ENCODE measurements at places on chromosomes 12 and 14.

- H3K27me3 ChIP-seq: no peaks in the 10 kb centered on the region
- no peak for DNase-seq
- H3K4me3 ChIP-seq: no peak overlapping the region
- H3K36me3 ChIP-seq: peaks cover 18% of the 10 kb centered on the region
- peaks cover 24% of the 10 kb centered on the region for H3K4me1 ChIP-seq
Observed at GRCh38 chr12:6691473-6691872, 2.3 kb upstream of the ZNF384 start.

- no peak overlapping the region for H3K4me3 ChIP-seq
- peaks cover 27% of the 10 kb centered on the region for H3K36me3 ChIP-seq
- no peak overlapping the region for H3K27ac ChIP-seq
- peaks cover 43% of the 10 kb centered on the region for H3K4me1 ChIP-seq
Observed at GRCh38 chr12:50524621-50525020, 19.8 kb downstream of the DIP2B start.

DNA sequence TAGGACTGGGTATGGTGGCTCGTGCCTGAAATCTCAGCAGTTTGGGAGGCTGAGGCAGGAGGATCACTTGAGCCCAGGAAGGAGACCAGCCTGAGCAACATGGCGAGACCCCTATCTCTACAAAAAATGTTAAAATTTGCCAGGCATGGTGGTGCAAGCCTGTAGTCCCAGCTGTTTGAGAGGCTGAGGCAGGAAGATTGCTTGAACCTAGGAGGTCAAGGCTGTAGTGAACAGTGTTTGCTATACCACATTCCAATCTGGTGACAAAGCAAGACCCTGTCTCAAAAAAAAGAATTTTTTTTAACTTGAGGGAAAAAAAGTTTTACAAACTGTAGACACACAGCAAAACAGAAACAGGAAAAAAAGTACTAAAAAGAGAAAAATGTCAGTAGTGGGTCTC lies 2.3 kb upstream of the MAP3K9 start:
- H3K27ac ChIP-seq: no peak overlapping the region
- H3K4me3 ChIP-seq: no peak overlapping the region
- peaks cover 2% of the 10 kb centered on the region for H3K36me3 ChIP-seq
- DNase-seq: no peak
- peaks cover 6% of the 10 kb centered on the region for H3K27me3 ChIP-seq

GRCh38 chr12:110677206-110677911 lies 11.6 kb downstream of the HVCN1 start:
- no peaks in the 10 kb centered on the region for H3K27me3 ChIP-seq
- DNase-seq: no peak
- peaks cover 24% of the 10 kb centered on the region for H3K36me3 ChIP-seq
- H3K4me3 ChIP-seq: peak overlapping the region; percentile 48

DNA sequence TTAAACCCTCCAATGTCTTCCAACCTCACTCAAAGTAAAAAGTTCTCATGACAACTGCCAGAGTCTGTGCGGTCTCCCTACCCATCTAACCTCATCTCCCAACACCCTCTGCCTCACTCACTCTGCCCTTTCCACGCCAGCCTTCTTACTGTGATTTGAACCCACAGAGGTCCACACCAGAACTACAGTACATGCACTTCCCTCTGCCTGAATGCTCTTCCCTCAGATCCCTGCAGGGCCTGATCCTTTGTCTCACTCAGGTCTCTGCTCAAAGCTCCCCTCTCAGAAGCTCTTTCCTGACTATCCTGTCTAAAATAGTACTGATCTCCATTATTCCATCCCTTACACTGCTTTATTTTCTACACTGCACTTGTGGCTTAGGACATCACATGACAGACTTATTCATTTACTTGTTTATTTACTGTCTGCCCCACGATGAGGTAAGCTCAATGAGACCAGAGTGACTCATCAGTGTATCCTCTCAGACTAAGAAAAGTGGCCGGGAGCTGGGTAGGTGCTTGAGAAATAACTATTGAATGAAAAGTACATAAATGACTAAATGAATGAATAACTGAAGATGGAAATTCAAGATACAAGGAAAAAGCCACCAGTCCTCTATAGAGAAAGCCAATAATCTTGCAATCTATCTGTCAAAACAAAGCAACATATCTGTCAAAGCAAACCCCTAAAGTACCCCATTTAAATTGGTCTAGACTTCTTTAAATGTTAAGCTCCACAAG lies 17.1 kb downstream of the POMT2 start:
- H3K36me3 ChIP-seq: no peaks in the 10 kb centered on the region
- peak overlapping the region; percentile 1 for H3K4me3 ChIP-seq
- H3K4me1 ChIP-seq: peaks cover 12% of the 10 kb centered on the region
- peak overlapping the region; percentile 46 for H3K27ac ChIP-seq
- DNase-seq: peak; percentile 78
- H3K27me3 ChIP-seq: no peaks in the 10 kb centered on the region

GRCh38 chr12:103642240-103642864 lies 55.3 kb downstream of the STAB2 start:
- peaks cover 2% of the 10 kb centered on the region for H3K27me3 ChIP-seq
- no peak for DNase-seq
- no peak overlapping the region for H3K4me3 ChIP-seq

DNA sequence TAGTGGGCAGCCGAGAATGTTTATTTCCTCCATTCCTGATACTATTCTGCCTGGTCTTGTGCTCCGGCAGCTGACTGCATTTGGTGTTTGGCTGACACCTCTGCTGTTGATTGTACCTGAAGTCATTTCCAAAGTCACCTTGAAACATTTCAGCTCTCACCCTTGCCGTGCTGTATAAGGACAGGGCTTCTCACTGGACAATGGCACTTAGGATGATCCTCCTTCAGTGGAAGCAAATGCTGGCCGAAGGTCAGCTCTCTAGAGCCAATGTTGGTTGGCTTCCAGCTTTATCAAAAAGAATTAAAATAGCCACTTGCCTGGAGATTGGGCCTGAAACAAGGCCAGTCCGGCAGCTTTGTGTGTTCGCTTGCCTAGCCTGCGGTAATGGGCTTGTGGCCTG lies 44.0 kb downstream of the ACACB start:
- DNase-seq: no peak
- no peak overlapping the region for H3K4me3 ChIP-seq
- no peak overlapping the region for H3K27ac ChIP-seq

- no peaks in the 10 kb centered on the region for H3K27me3 ChIP-seq
- no peaks in the 10 kb centered on the region for H3K4me1 ChIP-seq
- H3K27ac ChIP-seq: no peak overlapping the region
- no peaks in the 10 kb centered on the region for H3K36me3 ChIP-seq
- H3K4me3 ChIP-seq: no peak overlapping the region
Observed at GRCh38 chr14:103164779-103165178, 41.5 kb downstream of the TNFAIP2 start.

DNA sequence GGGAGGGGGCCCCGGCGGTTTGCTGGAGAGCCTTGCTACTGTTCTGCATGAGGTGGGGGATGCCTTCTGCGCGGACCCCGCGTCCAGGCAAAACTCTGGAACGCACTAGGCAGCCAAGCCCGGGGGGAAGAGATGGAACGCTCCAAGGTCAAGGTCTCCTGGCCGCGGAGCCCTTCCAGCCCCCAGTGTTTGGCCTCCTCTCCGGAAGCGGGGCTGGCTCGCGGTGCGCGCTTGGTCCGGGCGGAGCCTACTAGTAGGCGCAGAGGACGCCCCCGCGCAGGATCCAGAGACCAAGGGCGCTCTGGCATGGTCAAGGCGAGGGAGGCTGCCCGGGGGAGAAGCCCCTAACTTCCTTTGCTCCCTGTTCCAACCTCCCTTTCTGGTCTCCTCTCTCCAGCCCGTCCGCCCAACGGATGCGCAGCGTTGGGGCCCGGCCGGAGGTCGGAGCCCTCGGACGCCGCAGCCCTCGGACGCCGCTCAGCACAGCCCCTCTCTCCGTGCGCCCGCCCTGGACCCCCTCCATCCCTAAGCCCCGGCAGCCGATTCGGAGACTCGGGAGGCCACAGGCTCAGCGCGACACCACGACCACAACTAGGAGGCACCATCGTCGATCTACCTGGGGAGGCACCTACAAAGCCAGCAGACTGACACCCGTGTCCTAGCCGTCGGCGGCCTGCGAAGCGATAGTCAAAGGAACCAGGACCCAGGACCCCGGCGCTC lies 669 bp upstream of the KCNK13 start:
- no peaks in the 10 kb centered on the region for H3K36me3 ChIP-seq
- H3K27ac ChIP-seq: no peak overlapping the region
- peak overlapping the region; percentile 73 for H3K4me3 ChIP-seq
- peaks cover 18% of the 10 kb centered on the region for H3K4me1 ChIP-seq

DNA sequence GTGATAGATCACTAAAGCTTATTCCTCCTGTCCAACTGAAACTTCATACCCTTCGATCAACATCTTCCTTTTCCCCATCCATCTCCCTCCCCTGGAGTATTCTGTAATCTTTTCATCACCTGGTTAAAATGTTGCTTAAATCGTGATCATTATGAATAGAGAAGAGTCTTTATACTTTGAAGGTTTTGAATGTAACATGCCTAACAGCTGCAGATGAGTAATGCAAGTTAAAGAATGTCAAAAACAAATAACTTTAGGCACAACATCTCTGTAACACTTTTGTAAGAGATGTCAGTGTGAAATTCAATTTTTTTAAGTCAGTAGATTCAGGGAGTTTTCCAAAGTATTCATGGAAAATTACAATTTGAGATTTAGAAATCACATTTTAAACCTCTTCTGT lies 25.0 kb downstream of the RXYLT1 start:
- no peak for DNase-seq
- no peak overlapping the region for H3K4me3 ChIP-seq
- no peaks in the 10 kb centered on the region for H3K27me3 ChIP-seq
- H3K4me1 ChIP-seq: peaks cover 4% of the 10 kb centered on the region
- peaks cover 10% of the 10 kb centered on the region for H3K36me3 ChIP-seq
- no peak overlapping the region for H3K27ac ChIP-seq

Measured in T-helper 2 cell treated with Interferon-gamma antibody and Interleukin-4, amounts not matched to agents 5 μg/mL and 100 μg/mL, for 36 hours (primary cell).